ENCODE measurements at places on chromosomes 7 and 10.
A peak's percentile ranks its signal among the peaks of the same experiment; 100 is the strongest.

- DNase-seq = no peak
Measured at GRCh38 chr7:101133621-101134398, 6.9 kb downstream of the SERPINE1 start.

DNA sequence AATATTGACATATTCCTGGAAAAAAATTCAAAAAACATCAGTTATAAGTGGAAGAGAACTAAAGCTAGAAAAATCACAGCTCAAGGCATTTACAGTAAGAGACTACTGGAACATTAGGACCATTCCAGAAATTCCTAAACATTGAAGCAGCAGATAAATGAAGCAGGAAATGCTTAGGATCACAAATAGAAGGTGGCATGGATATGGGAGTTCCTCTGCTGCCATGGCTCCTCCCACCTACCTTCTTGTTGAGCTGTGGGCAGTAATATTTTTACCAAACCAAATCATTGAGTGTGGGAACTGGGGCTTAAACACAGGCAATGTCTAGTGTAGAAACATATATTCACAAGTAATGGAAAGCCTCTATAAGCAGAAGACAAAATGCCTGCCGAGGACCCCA, 292.8 kb downstream of the ANKRD7 start:
- no peak for DNase-seq

- no peak for DNase-seq
Measured at GRCh38 chr10:25064401-25064800, 48.0 kb downstream of the THNSL1 start.

GRCh38 chr7:2843711-2844152, 376 bp downstream of the GNA12 start:
- peak; percentile 16 for DNase-seq

GRCh38 chr7:12210179-12211053, 678 bp upstream of the TMEM106B start:
- DNase-seq = no peak

GRCh38 chr7:141495057-141495456, 56.2 kb upstream of the AGK start:
- no peak for DNase-seq

DNA sequence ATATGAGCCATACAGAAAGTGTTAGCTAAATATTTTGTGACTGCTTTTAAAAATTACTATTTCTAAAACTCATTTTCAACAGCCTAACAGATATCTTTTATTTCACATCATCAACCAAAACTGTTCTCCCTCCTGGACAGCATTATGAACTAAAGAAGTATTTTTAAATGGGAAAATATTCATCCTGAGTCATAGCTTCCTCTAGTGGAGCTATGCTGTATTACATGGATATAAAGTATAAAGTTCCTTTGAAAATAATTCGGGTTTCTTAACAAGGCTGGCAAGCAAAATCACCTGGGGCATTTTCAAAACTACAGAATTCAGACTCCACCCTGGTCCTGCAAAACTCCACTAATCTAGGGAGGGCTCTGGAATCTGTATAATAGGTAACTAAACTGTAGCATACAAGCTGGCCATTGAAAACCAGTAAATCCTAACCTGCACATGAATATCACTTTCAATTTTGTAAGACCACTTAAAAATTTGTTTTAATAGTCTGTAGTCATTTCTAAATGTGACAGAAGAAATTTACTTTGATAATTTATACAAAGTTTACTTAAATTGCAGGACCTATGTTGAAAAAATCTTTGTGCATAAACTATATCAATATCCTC, 53.5 kb downstream of the SCIN start:
- DNase-seq = no peak

DNA sequence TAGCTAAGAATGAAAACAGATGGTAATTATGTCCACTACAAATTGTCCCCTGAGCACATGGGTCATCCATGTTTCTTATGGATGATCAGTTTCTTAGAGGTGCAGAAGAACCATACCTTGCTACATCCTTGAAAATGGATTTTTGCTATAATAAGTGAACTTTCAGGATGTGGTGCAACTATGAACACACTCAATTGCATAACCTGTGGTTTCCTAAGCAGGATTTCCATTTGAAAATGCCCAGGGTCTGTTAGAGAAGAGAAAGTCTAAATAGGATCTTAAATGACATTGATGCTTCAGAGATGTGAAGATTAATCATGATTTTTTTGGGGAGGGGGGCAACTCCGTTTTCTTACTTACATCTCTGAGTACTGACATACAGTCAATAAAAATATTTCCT, 39.6 kb upstream of the CACNB2 start:
- no peak for DNase-seq

GRCh38 chr7:5665094-5666025, 116.1 kb downstream of the RNF216 start:
- peak; percentile 80 for DNase-seq

GRCh38 chr7:77254915-77255314, 55.3 kb upstream of the FGL2 start:
- no peak for DNase-seq

- no peak for DNase-seq
Measured at GRCh38 chr10:119539359-119539825, 3.1 kb downstream of the RGS10 start.

DNA sequence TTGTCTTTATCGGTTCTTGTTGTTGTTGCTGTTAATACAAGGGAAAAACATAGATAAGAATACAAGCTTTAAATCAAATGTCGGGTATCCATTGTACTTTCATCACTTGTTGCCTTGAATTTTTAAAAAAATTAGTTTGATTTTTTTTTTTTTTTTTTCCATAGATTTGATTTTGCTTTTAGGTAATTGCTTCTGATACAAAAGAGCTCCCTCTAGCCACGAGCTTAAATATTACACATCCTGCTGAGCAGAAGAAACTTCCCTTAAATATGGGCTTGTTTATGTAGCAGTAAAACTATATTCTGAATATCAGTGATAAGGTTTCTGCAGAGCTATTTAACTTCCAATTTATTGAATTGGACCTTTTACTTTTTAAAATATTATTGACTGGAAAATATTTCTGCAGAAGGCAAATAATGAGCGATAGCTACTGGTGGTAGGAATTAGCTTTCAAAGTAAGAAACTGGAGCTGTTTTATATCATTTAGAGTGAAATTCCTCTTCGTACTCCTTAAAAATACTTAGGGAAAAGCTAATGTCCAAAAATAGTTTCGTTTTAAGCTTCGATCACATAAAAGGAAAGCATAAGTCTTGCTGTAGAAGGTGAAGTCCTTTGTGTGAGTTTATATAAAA, 216.9 kb downstream of the POLR1F start:
- no peak for DNase-seq

DNA sequence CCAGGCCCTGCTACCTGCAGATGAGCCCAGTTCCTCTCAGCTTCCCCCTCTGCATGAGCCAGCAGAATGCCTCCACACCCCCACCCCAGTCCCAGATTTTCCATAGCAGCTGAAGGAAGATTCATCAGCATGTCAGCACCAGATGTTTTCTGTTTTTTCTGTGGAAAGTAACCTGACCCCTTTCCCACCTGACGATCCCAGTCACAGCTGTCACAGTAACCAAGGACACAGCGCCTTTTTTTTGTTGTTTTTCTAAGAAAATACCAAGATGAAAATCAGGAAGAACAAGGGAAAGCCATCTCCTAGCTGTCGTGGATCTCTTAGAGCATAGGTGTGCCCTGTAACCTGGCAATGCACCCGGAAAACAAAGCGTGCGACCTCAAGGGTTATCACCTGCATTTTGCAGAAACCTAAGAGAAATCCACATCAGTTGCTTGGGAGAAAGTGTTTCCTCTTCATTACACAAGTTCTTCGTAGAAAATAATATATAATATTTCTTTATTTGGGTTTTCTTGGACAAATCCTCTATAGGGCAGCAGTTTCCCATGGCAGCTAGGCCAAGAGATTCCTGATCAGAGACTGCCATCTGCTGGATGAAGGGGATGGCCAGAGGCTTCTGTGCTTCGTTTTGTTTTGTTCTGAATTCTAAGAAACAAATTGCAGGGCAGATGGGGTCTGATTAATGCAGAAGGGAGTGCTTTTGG, 401.9 kb downstream of the TNS3 start:
- peak; percentile 66 for DNase-seq

DNA sequence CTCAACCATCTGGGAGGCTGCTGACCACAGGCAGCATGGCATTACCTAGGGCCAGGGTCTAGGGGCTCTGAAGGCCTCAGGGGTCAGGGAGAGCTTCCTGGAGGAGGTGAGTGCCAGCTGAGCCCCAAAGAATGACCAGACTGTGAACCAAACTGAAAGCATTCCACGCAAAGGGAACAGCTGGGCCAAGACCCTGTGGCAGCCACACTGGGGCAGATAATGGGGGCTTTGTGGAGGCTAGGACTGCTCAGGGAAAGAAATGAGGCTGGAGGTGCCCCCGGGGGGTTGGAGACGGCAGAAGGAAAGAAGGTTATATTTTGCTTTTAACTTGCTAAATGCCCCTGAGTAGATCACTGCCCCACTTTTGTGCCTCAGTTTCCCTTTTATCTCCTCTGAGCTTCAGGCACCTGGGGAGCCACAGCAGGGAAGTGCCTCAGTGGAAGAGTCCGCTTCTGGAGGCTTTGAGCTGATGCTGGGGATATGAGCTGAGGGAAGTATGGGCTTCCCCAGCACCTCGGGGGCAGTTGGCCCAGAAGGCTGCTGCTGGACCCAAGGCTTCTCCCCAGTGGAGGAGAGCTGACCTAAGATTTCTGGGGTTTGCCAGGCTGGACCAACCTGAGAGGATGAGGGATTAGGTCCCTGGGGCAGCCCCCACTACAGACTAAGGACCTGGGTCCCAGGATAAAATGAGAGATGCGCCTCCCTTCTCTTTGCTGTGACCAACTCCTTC, 57.8 kb downstream of the ZMIZ1 start:
- DNase-seq = no peak

GRCh38 chr7:47931005-47932004, 17.0 kb downstream of the PKD1L1 start:
- no peak for DNase-seq

GRCh38 chr10:35925493-35925892, 283.4 kb upstream of the FZD8 start:
- DNase-seq = no peak

DNA sequence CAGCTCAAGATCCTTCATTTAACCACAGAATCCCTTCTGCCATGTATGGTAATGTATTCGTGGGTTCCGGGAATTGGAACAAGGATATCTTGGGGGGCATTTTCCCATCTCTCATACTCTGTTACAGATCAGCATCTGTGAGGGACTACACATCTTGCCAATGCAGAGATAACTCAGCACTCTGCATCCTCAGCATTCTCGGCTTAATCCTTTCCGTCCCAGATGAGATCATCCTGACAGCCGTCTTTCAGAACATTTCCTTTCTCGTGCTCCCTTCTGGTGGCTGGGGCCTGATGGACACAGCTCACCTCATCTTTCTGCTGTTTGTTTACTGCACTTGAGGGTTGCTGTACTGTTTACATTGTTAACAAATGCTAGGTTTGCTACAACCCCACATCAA, 25.3 kb downstream of the FKBP6 start:
- no peak for DNase-seq

DNA sequence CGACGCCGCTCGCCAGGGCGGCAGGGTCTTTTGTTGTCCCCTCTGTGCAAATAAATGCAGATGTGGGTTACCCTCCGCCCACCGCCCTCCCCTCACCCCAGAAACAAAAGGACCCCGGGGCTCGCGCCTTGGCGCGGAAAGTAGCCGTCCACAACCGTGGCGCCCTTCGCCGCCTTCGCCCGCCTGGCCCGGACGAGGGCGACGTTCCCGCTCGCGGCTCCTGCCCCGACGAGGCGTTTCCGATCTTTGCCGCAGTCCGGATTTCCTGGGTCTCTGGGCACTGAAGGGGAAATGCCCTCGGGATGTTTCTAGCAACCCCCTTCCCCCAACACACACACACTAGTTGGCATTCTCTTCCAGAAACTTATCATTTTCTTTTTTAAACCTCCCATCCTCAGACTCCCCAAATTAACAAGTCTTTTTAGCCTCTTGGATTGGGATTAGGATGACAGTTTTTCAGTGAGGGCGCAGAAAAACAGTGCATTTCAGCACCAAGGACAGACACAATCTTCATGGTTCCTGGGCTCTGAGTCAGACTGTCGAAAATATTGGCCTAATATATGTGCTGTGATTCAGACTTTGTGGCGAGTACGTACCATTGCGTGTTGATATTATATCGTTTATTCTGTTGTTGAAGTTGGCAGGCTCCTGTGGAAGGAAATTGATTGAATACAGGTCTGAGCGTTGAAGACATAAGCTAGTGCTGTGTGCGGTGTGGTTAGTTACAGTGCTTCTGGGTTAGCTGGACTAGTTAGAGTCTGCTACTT, 771 bp downstream of the PHYHIPL start:
- DNase-seq = peak; percentile 57

- no peak for DNase-seq
Measured at GRCh38 chr7:147829016-147829415, 761.5 kb upstream of the C7orf33 start.

- DNase-seq = no peak
Measured at GRCh38 chr7:70446448-70447143, 685.3 kb upstream of the GALNT17 start.

DNA sequence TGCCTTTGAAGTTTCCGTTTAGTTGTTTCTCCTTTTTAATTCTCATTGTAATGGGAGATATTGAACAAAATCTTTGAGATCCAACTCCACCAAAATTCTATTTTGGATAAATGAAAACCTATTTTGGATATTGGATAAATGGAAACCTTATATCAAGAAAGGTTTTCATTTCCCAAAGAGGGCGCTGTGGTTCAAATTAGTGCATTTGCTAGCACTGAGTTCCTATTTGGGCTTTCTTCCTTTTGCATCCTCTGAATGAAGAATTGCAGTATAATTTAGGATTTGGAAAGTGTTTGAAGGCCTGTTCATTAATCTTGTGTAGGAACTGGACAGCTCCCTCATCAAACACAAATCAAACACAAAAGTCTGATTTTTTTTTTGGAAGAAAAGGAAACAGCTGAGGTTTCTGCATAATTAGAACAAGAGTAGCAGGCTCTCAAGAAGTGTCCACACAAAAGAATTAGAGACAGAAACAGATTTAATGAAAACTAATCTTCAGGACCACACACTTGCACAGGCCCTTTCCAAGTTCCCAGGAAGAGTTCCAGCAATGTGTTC, 80.8 kb upstream of the KLF14 start:
- DNase-seq = no peak

DNA sequence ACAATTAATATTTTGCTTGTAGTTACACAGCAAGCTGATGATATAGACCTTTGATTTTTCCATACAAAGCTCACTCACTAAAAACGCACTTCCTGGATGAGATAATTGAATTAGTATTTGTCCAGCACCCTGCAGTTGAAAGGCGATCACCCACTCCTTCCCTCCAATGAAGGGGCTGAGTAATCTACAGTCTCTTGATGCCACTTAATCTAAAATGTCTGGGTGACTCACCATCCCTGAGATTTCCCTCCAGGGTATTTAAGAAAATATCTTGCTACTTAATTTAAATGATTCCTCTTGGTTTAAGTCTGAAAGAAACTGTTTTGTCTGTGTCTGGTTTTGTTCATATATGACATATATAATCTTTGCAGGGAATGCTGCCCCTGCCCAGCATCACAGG, 515.3 kb downstream of the GRID1 start:
- no peak for DNase-seq

DNA sequence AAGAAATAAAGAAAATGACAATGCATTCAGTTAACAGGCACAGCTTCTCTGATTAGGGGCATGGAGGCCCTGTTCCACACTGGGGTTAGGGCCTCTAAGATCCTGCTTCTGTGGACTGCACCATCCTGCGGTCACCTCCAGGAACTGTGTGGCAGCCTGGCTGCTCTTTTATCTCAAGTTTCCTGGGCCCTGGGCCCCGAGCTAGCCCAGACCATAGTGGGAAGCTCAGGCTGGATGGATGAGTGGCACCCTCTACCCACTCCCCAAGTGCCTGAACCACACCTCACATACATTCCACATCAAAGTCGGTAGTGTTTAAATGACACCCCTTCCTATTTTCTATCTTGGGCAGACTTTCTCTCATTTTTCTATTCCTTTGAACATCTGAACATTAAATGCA, 461.5 kb upstream of the MKI67 start:
- no peak for DNase-seq

GRCh38 chr10:80504158-80504811, 33.4 kb upstream of the SH2D4B start:
- no peak for DNase-seq
